Daoy (cell line): ENCODE measurements at places on chromosomes 6 and 20. TPM values are rescaled to one million over a fixed set of nuclear protein-coding genes. Genes with fewer than 3 reads are reported as not detected.

SYNGAP1 gene
- total RNA-seq: 1.1 and 3.7 TPM in 2 replicates

FAM184A gene
- total RNA-seq: 3.8 and 4.8 TPM in 2 replicates

C20orf96 gene
- total RNA-seq: 0.51 and 0.57 TPM in 2 replicates

HIVEP2 gene
- total RNA-seq: 7.2 and 8.2 TPM in 2 replicates

VSX1 gene
- total RNA-seq: not detected in 2 replicates

GJA10 gene
- total RNA-seq: not detected in 2 replicates

NNAT gene
- not detected in 2 replicates for total RNA-seq
